NCI-H748 treated with DMSO at 0.1 percent for 48 hours (cell line): ENCODE measurements at places on chromosomes 5 and 9.

GRCh38 chr9:136045595-136046553 lies 49.2 kb downstream of the NACC2 start:
- no peak for DNase-seq

DNA sequence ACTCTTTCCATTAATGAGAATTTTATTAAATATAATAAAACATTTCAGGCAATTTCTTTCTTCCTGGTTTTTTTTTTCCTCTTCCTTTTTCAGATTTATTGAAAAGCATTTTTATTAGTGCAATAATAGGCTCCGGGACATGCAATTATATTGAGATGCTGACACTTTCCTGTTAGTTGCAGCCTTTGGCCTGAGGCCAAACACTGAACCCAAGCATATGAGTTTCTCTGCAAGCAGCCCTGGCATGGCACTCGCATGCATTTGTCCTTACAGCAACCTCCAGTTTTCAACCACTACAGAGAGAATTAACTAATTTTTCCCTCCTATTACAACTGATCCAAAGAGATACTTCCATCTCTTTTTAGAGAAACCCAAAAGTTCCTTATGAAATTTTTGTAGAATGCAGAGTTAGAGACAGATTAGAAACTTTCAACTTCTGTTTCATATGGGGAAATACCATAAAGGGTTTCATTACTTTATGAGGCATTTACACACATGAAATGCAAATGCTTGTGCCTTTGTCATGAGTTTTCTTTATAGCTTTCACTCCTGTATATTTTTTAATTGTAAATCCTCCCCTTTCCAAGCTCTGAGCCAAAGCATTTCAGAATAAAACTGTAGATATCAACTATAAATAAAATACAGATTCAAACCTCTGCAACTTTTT lies 183.0 kb downstream of the CETN3 start:
- no peak for DNase-seq

DNA sequence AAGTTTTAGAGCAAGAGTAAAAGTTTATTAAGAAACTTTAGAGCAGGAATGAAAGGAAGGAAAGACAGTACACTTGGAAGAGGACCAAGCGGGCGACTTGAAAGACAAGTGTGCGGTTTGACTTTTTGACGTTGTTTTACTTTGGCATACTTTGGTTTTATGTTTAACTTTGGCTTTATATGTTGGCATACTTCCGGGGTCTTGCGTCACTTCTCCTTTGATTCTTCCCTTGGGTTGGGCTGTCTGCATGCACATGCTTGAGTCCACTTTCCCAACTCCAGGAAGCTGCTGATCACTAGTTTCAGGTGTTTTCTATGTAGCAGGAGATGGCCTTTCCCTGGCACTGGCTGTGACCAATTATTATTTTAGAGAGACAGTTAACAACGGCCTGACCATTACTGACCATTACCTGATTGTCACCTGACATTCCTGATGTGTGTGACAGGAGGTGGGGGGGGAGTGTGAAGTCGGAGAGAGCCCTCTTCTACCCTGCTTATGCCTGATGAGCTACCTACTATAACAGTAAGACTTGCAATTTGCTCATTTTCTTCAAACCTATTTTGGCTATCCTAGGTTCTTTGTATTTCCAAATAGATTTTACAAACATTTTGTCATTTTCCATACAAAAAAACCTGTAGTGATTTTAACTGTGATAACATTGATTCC lies 45.5 kb downstream of the TNFSF8 start:
- DNase-seq, result no peak

GRCh38 chr9:114291064-114291474 lies 31.8 kb upstream of the ORM1 start:
- DNase-seq, result peak; percentile 27

DNA sequence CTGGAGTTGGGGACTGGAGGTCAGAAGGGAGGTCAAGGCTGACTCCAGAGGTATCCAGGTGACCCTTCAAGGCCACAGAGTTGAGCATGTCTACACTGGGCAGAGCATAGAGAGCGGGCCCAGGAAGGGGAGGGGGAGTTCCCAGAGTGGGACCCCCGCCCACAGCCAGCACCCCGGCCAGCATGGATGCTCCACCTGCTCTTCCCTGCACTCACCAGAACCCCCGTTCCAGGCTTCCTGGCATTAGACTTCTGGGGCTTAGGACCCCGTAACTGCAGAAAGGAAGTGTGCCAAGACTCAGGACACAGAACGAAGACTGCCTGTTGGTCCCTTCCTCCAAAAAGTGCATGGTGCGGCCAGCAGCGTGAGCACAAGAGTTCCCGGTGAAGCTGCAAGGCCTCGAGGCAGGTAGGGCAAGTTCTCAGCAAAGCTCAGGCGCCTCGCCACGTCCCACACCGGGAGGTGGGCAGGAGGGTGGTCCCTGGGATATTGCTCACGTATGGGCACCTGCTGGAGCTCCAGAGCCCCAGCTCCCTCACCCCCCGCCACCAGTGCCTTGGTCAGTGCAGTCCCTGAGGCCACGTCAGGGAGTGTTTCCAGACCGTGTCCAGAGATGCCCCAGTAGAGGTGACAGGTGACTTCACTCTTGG lies 13.8 kb downstream of the ABO start:
- no peak for DNase-seq

- no peak for DNase-seq
Observed at GRCh38 chr5:151026679-151027078, 6.3 kb downstream of the GPX3 start.

DNA sequence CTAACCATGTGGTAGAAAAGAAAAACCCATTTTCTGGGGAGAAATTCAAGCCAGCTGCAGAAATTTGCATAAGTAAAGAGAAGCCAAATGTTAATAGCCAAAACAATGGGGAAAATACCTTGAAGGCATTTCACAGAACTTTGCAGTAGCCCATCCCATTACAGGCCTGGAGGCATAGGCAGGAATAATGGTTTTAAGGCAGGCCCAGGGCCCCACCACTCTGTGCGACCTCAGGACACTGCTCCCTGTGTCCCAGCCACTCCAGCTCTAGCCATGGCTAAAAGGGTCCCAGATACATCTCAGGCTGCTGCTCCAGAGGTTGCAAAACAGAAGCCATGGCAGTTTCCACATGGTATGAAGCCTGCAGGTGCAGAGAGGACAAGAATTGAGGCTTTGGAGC lies 253.3 kb downstream of the CTNND2 start:
- DNase-seq, result no peak

DNA sequence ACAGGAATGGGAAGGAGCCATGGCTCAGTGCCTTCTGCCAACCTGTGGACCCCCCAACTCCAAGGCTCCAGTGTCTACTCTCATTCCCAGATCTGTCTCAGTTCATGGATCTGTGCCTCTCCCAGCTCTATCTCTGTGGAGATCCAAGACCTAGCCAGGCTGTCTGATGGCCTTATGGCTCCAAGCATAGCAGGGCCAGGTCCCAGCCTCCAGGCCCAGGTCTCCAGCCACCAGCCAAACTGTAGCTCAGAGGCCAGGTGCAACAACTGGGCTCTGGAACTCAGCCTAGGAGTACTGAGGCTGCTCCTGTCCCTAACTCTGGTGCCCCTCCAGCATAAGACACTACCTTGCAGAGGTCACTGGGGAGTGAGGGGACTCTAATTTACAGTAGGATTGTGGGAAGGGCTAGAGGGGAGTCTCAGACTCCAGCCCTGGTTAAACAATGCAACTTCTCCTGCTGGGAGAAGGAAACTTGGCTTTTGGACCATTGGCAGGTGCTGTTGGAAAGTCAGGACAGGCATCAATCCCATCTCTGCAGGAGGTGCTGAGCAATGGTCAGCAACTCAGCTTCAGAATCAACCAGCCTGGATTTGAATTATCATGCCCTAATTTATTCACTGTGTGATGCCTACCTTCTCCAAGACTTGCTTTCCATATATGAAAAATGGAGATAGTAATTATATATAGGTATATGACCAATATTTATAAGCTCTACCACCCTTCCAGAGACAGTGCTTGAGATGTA lies 63.0 kb downstream of the PCDH1 start:
- DNase-seq, result no peak

GRCh38 chr9:97980918-97981845 lies 2.0 kb upstream of the ANP32B start:
- DNase-seq, result no peak

- no peak for DNase-seq
Observed at GRCh38 chr9:72882117-72882775, 70.6 kb downstream of the ALDH1A1 start.

- no peak for DNase-seq
Observed at GRCh38 chr9:71716138-71716909, 52.0 kb downstream of the CEMIP2 start.

GRCh38 chr9:123397975-123398374 lies 42.0 kb downstream of the CRB2 start:
- DNase-seq, result no peak

GRCh38 chr5:61603211-61603908 lies 271.3 kb downstream of the ZSWIM6 start:
- no peak for DNase-seq

DNA sequence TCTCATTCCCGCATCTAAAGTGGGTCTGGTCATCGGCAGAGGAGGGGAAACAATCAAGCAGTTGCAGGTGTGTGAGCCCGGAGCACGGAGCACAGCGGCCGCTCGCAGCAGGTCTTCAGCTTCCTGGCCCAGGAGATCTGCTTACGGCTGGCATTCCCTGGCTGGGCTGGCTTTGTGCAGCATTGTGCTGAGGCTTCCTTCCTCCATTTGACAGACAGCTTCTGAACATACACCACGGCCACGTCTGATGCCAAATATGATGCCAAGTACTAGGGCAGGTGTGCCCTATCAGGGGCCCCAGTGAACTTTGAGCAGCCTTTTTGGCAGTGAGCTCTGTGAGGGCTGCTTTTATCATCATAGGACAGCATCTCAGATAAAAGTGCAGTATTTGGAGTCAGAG lies 37.1 kb downstream of the FUBP3 start:
- DNase-seq, result no peak

- DNase-seq, result no peak
Observed at GRCh38 chr9:4936277-4936676, 48.8 kb upstream of the JAK2 start.

DNA sequence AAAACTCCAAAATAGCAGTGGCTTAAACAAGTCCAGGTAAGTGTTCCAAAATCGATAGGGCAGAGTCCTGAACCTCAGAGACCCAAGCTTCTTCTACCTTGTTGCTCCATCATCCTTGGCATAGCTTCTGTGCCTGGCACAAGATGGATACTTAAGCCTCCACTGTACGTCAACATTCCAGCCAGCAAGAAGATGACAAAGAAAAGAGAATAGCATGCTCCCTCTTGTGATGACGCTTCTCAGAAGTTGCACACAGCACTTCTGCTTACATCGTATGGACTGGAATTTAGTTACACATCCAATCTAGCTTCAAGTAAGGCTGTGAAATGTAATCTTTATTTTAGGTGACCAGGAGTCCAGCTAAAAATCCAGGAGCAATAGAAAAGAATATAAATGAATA lies 227.4 kb downstream of the ESM1 start:
- no peak for DNase-seq
